ENCODE measurements at places on chromosomes 1 and 21.

DNA sequence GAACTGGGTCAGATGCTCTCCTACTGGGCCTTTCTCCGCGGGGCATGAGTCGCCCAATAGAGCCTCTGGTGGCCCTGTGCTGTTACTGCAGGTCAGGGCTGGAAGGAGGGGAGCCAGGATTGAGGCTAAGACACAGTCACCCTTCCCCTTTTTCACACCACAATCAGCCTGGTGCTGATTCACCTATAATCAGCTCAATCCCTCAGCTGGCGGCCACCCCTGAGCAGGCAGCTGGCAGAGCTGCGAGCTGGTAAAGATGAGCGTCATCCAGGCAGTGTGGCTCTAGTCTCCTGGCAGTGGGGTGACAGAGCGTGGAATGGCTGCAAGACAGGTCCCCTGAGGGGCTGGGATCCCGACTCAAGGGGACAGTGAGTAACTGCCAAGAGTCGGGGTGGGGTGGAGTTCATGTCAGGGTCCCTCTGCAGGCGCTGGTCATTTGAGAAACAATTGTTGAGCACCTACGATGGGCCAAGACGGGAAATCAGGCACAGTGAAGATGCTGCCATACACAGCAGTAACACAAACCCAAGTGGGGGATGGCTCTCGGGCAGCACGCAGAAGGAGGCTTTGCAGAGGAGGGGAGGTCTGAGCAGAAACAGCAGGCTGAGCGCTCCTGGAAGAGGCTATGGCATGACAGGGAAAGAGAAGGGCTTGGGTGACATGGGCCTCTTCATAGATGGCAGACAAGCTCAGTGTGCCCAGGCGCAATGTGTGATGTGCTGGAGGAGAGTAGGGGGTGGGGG, 21.8 kb downstream of the ATF3 start:
- DNase-seq = peak; percentile 14

- no peak for DNase-seq
Observed at GRCh38 chr1:238139713-238140112, 249.0 kb upstream of the ZP4 start.

GRCh38 chr21:21468003-21468402, 469.8 kb downstream of the NCAM2 start:
- DNase-seq = no peak

DNA sequence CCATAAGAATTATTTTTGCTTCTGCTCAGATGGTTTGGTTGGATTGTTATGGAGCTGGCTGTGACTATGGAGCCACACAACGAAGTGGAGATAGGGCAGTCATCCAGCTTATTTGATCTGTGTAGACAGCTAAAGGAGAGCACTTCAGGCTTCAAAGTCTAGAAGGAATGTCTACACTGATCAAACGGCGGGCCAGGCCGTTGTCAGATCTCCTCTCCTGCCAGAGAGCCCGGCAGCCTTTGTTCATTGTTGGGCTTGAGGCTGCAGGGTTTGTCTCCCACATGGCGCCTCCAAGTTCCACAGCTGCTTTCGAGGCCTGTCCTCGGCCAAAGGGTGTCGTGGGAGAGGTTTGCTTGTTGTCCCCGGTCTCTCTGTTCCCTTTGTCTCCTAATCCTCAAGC, 2.8 kb upstream of the STMN1 start:
- DNase-seq = no peak

DNA sequence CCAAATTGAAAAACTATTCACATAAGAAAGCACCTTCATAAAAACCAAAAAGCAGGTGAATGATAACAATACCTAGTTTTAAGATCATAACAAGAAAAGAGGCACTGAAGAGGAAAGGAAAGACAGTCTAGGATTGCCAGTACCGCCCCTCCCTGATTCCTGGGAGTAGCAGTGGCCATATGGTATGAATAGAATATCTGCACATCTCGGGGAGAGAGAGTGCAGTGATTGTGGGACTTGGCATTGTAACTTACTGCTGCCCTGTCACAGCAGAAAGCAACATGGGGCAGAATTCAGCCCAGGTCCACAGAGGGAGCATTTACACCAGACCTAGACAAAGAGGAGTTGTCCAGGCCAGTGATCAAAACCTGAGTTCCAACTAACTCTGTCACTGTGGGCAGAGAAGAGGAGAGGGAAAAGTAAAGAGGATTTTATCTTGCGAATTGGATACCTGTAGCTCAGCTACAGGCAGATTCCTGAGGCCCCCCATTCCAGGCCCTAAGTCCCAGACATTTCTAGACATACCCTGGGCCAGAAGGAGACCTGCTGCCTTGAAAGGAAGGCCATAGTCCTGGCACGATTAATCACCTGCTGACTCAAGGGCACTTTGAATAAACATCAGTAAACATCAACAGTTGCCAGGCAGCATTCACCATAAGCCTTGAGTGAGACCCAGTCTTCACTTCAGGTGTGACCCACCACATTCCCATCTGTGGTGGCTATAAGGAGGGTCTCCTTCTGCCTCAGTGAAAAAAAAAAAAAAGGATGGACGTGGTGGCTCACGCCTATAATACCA, 397.5 kb downstream of the TGFB2 start:
- DNase-seq = no peak

DNA sequence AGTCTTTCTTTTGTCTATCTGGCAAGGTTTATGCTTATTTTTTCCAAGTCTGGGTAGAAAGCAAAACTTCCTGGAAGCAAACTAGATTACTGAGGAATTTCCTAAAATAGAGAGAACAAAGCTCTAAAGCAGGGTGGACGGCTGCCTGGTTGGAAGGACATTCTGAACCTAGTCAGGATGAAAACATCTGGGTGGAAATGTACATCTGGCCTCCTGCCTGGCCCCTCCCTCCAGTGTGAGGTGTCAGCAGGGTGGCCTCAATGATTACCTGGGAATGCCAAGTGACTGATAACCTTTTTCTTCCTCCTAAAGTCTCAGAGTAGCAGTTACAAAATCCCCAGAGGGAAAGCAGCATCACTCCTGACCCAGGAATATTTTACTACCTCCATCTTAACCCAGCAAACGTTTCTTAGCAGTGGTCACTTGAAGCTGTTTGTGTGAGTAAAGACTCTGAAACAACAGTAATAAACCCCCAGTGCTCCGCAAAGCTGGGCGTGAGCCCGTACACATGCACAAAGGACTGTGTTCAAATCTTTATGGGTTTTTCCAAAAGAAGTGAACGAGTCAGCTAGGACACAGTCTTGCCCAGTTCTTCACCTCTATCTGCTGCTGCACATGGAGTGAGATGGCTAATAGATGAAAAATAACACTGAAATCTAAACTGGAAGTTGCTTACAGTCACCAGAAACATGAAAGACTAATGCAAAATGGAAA, 18.9 kb downstream of the ANGPTL7 start:
- no peak for DNase-seq

- DNase-seq = no peak
Observed at GRCh38 chr1:116287341-116288200, 85.5 kb upstream of the ATP1A1 start.

DNA sequence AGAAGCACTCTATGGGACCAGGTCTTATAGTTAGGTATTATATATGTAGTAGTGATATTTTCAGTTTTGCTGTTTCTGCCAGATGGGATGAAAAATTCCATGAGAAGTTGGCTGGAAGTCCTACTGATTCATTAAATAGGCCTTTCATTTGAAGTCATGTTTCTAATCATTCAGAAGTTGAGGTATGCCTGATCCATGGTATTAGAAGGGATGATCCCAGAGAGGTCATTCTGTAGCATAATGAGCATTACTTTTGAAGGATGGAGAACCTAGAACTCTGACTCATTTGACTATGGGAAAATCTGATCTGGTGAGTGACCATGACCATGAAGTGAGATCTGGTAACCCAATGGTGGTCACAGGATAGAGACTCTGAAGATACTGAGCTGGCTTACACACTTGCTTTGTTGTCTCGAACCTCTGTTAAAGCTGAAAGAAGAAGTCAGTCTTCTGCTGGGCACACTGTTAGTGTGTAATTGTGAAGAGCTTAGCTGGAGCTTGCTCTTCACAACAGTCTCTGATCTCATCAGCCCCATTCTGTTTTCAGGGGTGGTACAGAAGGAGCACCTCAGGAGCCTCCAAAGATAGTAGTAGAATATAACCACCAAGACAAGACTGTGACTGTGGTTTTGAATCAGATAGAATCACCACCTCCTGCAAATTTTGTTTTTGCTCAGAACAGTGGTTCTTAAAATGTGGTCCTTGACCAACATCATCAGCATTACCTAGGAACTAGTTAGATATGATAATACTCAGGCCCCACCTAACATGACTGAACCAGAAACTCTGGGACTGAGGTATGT, 9.0 kb downstream of the MGST3 start:
- DNase-seq = no peak

DNA sequence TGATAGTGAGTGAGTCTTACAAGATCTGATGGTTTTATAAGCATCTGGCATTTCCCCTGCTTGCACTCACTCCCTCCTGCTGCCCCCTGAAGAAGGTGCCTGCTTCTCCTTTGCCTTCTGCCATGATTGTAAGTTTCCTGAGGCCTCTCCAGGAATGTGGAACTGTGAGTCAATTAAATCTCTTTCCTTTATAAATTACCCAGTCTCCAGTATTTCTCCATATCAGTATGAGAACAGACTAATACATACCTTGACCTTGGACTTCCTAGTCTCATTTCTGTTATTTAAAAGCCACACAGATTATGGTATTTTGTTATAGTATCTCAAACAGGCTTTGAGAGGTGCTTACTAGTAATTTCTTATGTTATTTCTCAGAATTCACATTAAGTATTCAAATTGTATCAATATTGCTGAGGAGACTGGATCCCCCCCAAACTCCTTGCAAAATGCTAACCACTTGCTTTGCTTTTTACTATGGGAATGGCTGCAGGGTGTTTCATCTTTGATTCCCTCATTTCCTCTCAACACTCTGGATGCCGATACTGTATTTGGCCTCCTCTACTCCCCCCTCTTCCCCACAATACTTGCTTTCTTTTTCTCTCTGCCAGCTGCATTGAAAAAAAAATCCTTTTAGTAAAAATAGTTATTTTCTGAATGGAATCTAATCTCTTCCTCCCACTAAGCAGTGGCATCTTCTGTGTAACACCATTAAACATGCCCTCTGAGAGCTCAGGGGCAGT, 96.9 kb upstream of the WLS start:
- no peak for DNase-seq

DNA sequence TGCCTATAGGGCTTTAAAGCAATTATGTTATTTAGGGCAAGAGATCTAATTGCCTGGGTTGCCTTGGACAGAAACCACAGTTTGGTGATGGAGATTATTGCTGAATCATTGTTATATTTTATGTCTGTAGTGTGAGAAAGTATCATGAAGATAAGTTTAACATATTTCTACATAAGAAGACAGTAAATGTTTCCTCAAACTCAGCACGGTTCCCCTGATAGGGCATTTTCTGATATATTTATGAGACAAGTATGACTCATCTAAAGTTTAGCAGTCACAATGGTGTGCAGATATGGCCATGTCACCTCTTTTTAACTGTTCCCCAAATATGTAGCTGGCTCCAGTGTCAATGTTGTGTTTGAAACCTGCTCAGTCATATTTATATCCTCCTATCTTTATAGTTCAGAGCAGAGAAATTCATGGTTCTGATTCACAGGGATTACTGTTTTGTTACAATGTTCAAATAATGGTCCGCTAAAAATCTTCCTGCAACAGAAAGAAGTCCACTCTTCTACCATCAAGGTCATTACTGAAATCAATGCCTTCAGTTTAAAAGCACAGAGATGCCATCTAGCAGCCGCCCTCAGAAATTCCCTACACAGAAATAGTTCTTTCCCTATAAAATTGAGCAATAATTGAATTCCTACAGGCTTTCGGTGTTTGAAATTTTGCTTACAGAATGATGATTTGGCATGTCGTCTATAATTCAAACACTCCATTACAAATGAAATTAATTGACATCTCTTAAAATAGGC, 3.7 kb downstream of the OLFM3 start:
- DNase-seq = no peak

GRCh38 chr1:205595435-205595834, 36.4 kb downstream of the ELK4 start:
- no peak for DNase-seq

DNA sequence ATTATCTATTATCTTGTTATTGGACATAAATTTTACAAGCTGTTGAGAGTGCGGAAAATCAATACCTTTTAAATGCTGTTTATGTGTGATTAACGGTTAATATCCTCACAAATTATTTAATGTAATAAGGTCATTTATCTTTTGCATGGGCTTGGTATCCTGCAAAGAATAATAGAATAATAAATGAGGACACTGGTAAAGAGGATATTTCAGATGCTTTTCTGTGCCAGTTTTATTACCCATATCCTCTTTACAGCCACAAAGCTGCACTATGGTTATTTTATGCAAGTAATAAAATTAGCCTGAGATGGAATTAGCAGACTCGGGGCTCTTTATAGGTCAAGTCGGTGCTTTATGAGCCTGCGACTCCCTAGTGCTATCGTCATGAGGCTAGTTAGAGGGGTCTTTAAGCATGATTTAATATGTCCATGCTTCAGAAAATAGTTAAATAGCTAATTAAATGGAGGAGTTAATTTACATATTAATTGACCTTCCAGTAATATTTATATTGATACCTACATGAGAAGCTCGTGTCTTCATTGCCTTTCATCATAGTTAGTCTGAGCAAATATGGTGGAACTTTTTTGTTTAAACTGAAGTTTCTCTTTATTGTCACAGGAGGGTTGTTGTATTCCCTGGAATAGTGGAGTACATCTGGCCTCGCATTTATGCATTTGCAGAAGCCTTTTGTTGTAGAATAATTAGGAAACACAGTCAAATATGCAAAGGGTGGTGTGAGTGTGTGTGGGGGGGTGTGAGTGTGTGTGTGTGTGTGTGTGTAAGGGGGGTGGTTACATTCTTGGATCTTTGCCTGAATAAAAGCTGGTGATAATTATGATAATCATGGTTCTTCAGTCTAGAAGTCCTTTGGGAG, 120.3 kb downstream of the ATG4C start:
- no peak for DNase-seq

DNA sequence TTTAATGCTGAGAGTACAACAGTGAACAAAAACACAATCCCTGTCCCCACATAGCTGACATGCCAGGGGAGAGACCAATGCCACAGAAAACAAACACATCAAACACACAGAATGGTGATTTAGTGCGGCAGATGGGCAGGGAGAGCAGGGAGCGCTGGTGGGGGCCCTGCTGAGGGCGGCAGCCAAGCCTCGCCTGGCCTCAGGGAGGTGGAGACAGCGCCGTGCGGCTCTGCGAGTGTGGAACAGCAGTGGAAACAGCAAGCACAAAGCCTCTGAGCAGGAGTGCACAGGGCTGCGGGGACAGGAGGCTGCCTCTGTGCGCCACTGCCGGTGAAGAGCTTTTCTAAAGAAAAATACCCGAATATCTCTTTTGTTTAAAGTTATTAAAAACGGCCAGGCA, 17.0 kb downstream of the MCM3AP start:
- DNase-seq = no peak

- no peak for DNase-seq
Observed at GRCh38 chr1:13728091-13728715, 28.2 kb downstream of the PRDM2 start.

DNA sequence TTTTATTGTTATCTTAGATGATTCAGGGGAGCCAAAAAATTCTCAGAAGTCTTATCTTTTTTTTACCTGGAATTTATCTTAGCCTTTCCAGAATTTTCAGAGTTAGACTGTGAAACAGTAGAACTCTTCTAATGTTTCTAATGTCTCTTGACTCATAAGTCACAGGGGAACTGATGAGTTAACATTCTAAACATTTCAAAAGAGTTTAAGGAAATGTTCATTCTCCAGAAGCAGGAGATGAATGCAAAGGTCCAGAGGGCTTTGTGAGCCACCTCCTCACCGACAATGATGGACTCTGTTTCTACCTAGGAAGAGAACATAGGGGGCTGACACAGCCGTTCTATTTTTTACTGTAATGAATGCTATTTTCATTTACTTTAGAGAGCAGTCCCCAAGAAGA, 157.5 kb downstream of the BRINP2 start:
- DNase-seq = no peak

GRCh38 chr1:204357551-204358490, 1.9 kb downstream of the PLEKHA6 start:
- no peak for DNase-seq

GRCh38 chr1:171645553-171646248, 6.8 kb downstream of the MYOC start:
- no peak for DNase-seq
